Right renal cortex interstitium (tissue), 3 donors: ENCODE measurements at places on chromosomes 13 and 19. TPM values are rescaled to one million over a fixed set of nuclear protein-coding genes. Genes with fewer than 3 reads are reported as not detected.
A peak's percentile ranks its signal among the peaks of the same experiment; 100 is the strongest.

DNA sequence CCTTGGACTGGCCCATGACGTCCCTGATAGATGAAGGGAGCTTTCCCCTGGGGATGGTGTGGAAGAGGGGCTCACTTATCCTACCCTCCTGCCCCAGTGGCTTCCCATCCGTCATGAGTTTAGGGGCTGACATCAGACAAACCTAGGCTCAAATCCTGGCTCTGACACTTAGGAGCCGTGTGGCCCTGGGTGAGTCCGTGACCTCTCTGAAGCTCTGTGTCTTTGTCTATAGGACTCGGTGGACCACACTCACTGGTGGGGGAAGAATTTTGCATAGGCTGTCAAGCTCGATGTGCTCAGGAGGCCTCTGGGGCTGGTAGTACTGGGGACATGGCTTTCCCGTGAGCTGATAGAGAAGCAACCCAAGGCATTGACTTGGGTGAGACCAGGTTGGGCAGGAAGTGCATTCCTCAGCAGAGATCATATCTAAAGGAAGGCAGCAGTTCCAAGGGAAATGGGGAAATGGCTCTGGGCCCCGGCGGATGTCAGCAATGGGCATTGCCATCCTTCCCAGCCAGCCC, 17.4 kb upstream of the AP1M2 start:
- no peak for DNase-seq

DNA sequence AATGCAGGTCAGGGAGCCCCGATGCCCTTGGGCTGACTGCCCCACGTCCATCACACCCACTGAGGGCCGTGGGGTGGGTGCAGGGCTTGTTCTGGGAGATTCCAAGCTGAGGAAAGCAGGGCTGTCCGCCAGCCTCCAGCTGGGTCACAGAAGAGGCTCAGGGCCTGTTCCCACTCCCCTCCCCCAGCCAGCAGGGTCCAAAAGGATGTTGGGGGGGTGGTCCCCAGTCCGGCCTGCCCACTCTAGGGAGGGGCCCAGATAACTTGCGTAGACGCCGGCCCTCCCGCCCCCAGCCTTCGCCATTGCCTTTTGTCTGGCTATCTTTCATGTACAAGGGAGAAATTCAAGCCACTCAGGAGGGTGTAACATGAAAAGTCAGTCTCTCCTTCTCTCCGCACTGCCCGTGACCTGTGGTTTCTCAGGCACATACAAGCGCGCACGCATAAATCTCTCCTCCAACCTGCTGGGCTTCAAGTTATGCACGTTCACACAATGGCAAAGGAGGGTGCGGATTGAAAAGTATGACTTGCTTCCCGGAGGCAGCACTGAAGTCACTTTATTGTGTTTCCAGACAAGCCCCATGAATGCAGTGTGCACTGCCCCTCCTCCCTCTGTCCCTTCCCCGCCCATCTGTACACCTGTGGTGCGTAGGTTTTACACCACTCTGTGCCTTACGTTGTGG, 20.2 kb downstream of the CARM1 start:
- DNase-seq = peak; percentile 72

- no peak for DNase-seq
These were observed 62.7 kb downstream of the COL4A1 start for GRCh38 chr13:110244071-110244830.

- no peak for DNase-seq
These were observed 125.2 kb downstream of the LMO7 start for GRCh38 chr13:75761369-75761768.

DNA sequence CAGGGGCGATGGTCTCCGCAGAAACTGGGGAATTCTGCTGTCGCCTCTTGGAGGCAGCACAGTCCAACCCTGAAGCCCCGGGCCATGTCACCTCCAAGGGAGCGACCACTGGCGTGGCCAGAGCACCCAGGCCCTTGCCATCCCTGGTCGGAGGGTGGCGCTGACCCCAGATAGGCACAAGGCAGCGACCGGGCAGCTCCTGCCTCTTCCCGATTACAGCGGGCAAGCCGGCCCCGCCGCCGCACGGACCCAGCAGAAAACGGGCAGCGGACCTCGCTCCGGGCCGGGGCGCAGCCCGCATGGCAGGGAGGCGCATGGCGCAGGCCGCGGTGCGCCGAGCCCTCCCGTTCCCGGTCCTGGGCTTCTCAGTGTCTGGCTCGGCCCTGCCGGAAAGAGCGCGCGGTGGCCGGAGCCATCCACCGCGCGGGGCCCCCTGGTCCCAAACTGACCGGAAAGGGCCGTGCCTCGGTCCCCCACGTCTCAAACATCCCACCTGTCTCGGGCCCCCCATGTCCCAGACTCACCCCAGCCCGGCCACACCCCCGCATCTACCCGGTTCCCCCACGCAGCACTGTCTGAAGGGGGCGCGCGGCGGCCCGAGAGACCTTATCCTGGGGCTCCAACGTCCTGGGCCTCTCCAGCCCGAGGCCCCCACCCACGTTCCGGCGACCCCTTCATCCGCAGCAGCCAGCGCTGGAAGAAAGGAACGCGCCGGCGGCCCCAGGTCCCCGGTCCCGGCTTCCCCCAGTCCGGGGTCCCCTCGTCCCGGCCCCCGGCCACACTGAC, 727 bp downstream of the CERS1 start:
- no peak for DNase-seq

- DNase-seq = no peak
These were observed 44.2 kb downstream of the PCDH8 start for GRCh38 chr13:52804202-52804641.

DNA sequence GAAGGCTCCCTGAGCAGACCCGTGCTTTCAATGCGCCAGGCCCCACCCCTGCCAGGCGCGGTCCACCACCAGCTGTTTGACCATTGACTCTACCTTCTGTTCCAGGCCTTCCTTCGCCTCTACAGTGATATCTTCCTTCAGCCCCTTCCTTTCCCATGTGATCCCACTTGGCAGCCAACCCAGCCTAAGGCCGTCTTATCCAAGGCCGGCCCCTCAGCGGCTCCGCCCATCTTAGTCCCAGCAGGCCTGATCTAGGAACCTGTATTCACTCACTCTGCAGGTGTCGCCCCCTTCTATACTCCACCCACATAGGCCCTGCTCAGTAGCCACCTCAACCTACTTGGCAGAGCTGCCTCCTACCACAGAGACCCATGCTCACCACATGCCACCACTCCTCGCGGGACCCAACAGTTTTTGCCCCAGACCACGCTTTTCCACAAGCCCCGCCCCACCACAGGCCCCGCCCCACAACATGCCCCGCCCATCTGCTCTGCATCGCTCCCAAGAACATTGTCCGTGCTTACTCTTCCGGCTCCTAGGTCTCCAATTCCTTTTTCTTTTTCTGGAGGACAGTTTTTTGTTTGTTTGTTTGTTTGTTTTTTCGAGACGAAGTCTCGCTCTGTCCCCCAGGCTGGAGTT, 2.9 kb downstream of the RASIP1 start:
- DNase-seq = no peak

GRCh38 chr19:48176226-48176625, 5.7 kb downstream of the ZSWIM9 start:
- no peak for DNase-seq

- no peak for DNase-seq
These were observed 202.6 kb downstream of the TSHZ3 start for GRCh38 chr19:31146546-31147183.

DNA sequence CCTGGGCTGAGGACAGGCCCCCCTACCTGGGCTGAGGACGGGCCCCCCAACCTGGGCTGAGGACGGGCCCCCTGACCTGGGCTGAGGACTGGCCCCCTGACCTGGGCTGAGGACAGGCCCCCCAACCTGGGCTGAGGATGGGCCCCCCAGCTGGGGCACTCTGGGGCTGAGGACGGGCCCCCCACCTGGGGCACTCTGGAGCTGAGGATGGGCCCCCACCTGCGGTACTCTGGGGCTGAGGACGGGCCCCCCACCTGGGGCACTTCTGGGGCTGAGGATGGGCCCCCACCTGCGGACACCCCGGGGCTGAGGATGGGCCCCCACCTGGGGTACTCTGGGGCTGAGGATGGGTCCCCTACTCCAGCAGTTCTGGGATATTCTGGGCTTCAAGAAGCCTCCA, 65.5 kb downstream of the RASA3 start:
- no peak for DNase-seq

DNA sequence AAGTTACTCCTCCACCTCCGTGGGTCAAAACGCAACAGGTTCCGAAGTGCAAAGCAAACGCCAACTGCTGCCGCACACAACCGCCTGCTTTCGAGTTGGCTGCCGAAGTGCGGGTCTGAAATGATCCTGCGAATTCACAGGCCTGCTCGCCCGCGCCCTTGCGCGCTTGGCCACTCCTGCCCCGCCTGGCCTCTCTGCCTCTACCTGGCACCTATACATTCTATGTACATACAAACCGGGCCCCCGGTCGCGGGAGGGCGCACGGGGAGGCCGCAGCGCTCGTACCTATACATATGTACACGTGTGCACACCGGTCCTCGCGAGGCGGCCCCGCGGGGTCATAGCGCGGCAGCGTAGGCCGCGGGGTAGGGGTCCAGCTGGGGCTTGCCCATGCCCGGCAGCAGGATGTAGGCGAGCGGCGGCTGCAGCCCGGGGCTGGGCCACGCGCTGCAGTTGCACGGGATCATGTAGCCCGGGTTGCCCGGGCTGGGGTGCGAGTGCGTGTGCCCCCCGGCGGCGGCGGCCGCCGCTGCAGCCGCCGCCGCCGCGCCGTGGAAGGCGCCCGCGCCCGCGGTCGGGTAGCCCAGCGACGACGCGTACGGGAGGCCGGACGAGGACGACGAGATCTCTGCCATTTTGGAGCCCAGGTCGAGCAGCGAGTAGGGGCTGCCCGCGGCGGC, 1.3 kb downstream of the SOX21 start:
- DNase-seq = no peak

GRCh38 chr13:21361123-21361522, 98.0 kb downstream of the ZDHHC20 start:
- DNase-seq = no peak

GRCh38 chr19:36151144-36152018, 866 bp downstream of the COX7A1 start:
- no peak for DNase-seq

GRCh38 chr13:79935121-79935520, 405.8 kb downstream of the SPRY2 start:
- no peak for DNase-seq

- DNase-seq = peak; percentile 43
These were observed 42.1 kb downstream of the NAA16 start for GRCh38 chr13:41352935-41353840.

DNA sequence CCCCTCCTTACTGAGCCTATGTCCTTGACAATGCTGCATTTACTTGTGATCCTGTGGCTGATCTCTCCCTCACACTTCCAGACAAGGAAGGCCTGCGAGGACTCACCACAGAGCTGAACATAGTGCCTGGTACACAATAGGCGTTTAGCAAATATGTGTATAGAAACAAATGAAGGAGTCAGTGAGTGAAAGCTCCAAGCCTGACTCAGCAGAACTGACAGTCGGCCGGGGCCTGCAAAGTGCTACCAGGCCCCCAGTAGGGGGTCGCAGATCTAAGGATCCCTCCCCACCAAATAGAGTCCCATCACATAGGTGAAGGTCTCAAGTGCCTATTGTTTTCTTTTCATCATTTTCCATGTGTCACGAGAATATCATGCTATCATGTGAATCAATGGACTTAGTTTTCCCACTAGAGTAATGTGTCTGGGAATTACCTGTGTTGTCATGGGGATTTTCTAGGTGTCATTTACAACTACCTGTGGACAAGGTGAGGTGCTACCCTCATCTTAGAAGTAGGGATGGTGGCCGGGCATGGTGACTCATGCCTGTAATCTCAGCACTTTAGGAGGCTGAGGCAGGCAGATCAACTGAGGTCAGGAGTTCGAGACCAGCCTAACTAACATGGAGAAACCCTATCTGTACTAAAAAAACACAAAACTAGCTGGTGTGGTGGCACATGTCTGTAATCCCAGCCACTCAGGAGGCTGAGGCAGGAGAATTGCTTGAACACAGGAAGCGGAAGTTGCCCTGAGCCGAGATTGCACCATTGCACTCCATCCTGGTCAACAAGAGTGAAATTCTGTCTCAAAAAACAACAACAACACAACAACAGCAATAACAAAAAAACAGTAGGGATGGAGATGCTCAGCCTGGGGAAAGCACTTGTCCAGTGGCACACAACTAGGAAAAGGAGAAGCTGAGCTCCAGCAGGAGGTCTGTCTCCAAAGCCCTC, 50.3 kb upstream of the CYP2A7 start:
- DNase-seq = no peak

GRCh38 chr13:30882026-30882850, 23.8 kb upstream of the MEDAG start:
- DNase-seq = no peak

DNA sequence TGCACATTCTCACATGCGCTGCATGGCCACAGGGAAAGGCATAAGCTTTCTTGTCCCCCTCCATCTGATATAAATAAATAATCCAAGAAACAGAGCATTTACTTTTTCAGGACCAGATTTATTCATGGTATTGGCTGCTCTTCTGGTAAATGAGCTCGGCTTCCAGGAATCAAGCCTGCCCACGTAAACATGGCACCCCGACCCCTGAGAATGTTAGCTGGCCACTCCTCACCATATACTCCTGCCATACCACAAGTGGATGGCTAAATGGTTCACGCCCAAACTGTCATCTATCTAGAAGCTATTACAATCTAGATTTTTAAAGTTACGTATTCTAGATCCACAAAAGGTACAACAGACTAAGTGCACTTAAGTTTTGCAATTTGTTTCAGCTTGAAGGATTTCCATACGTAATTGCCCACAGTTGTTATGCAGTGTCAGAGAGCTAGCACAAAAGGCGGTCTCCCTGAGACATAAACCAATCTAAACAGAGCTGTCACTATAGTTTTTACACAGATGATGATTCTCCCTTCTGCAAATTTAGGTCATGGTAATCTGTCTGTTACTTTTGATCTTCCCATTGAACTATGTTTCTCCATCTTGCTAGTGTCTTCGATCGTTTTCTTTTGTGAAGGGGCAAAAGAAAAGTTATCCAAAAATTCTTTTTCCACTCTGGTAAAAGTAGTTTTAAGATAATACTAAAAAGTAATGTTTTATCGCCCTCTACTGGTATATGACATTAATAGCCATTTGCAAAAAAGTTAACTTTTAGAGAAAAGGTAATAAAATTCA, 16.2 kb upstream of the FOXO1 start:
- no peak for DNase-seq

The SPTBN4 gene
- 1.8 TPM for polyA plus RNA-seq

The FOXA3 gene
- polyA plus RNA-seq = 0.36 TPM

The SPC24 gene
- 14.6 TPM for polyA plus RNA-seq

The ZNF253 gene
- 36.6 TPM for polyA plus RNA-seq

The GARIN5A gene
- 7.8 TPM for polyA plus RNA-seq

The ADGRE3 gene
- 0.20 TPM for polyA plus RNA-seq

The GNG8 gene
- 1.7 TPM for polyA plus RNA-seq

The NKG7 gene
- polyA plus RNA-seq = 1.3 TPM

The RAB3D gene
- 17.4 TPM for polyA plus RNA-seq

The PSG11 gene
- 0.18 TPM for polyA plus RNA-seq

The OLFM2 gene
- 21.3 TPM for polyA plus RNA-seq
